CD4-positive, alpha-beta T cell treated with Interleukin-15 for 4 hours (primary cell): ENCODE measurements at places on chromosomes 7 and 10.
A peak's percentile ranks its signal among the peaks of the same experiment; 100 is the strongest.

DNA sequence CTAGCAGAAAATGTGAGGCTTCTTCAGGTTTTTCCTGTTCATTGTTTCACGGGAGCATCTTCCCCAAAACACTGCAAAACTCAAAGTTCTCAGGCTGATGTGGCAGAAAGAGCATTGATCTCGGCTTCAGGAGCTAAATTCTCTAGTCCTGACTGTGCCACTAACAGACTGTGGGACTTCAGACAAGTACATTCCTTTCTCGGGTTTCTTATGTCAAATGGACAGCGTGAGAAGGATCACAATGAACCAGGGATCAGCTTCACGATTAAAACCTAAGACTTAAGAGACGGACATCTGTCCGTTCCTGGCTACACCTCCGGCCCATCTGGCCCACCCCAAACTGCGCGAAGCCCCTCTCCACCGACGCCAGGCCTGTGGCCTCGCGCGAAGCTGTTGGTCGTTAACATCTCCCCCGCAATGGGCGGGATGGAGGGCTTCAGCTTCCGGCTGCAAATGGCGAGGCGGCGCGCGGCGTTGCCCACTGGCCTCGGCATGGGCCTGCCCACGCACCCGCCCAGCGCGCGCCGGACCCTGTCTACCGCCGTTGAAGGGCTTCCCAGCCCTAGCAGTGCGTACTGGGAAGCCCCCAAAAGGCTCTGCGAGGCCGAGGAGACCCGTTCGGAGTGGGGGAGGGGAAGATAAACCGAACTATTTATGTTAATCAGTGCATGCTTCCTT lies 549 bp upstream of the DDX50 start:
- no peak for DNase-seq

- DNase-seq = no peak
Observed at GRCh38 chr7:154836021-154836448, 166.9 kb downstream of the PAXIP1 start.

GRCh38 chr10:5945190-5945509 lies 32.2 kb downstream of the IL15RA start:
- no peak for DNase-seq

- no peak for DNase-seq
Observed at GRCh38 chr10:5503477-5503835, 4.1 kb upstream of the CALML5 start.

- DNase-seq = no peak
Observed at GRCh38 chr10:94210440-94211168, 152.1 kb downstream of the NOC3L start.

DNA sequence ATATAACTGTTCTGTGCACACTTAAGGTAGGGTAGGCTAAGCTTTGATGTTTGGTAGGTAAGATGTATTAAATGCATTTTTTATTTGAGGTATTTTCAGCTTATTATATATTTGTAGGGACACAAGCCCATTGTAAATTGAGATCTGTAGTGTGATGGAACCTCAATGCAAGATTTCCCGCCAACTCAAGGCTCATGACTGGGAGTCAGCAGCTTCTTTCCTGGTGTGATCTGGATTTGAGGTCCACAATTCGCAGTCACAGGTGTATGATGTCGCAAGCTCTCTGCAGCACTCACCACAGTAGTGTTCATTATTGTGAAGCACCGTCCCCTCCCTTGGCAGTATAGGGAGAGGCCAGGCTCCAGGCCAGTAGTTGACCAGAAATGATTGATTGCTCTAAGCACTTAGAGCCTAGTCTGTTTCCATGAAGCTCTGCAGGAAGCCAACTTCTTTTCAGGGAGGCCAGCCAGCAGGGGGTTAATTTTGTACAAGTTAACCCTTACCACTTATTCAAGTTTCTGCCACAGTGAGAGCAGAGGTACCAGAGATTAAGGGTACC lies 54.9 kb downstream of the SEM1 start:
- DNase-seq = no peak

- no peak for DNase-seq
Observed at GRCh38 chr10:43943119-43943817, 294.6 kb upstream of the ZNF32 start.

DNA sequence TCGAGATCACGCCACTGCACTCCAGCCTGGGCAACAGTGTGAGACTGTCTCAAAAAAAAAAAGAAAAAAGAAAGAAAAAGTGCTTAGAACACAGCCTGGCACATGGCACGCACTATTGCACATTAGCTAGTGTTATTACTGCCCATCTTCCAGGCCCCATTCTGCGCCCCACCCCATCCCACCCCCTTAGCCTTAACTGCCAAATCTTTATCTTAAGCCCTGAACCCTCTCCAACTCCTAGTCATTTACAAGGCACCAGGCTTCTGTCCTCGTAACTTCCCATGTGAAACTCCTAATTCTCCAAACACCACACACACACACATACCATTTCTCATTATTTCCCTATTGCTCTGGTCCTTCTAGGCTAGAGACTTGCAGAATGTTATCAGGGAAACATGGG lies 4.8 kb downstream of the FRAT2 start:
- no peak for DNase-seq

GRCh38 chr10:101282947-101283346 lies 53.7 kb upstream of the LBX1 start:
- no peak for DNase-seq

GRCh38 chr7:155291045-155291530 lies 6.6 kb upstream of the INSIG1 start:
- DNase-seq = no peak

DNA sequence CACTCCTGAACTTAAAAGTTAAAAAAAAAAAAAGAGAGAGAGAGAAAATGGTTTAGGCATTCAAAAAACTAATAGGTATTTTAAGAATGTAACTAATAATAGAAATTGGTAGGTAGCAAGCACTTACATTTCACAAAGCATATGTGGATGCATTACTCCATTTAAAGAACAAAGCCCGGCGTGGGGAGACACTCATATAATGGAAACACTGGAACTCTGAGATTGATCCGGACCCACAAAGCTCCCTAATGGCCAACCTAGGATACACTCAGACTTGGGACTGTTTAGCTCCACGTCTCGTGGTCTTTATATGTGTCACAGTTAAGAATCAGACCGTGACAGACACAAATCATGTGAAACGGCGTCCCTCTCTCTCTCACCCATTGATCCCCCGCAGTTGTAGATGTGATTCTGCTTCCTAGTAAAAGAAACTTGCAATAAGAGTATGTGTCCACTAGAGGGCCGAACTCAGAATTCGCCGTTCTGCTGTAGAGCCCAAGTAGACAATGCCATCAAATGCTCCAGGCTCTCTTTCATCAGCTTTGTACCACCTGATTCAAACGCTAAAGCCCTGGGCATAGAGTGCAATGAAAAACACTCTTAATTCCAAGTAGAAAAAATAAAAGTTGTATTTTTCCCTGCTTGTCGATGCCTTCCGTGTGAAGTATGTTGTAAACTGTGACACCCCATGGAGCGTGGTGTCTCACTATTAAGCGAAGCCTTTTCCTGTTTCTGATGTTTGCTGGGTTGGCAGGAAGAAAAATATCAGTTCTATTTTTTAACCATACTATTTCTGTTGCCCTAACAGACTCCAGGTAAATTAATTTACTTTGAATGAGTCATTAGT lies 429.0 kb upstream of the MTPN start:
- peak; percentile 32 for DNase-seq

- DNase-seq = no peak
Observed at GRCh38 chr7:127940381-127941160, 90.7 kb downstream of the LRRC4 start.

DNA sequence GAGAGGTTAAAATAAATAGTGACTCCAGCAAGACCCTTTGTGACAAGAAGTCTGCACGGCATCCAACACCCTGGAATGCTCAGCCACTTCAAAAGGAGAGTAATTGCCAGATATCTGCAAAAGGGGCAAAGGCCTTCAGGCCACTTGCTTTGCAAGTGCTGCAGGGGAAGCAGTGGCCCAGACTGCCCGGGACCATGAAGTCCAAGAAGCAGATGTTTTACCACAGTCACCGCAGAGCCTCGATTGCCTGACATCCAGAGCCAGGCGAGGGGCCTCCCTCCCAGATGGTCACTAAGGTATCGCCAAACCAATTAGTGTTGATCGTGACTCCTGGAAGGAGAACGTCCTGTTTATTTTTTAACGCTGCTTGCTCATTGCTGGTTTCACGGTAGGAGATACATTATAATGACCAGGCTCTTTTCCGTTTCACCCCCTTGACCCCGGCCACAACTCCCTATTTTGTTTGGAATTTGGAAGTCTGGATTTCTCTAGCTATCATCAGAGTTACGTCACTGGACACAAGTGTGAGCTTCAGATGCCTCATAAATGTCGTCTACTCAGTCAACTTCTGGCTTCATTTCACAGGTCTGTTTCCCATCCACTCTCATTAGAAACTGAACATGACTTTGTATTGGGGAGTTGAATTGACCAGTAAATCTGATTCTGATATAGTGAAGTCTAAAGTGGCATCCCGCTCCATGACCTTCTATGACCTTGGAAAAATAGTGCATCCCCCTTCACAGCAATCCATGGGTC lies 276.2 kb downstream of the WDR11 start:
- no peak for DNase-seq

GRCh38 chr7:46600340-46600739 lies 679.3 kb upstream of the IGFBP3 start:
- DNase-seq = no peak

DNA sequence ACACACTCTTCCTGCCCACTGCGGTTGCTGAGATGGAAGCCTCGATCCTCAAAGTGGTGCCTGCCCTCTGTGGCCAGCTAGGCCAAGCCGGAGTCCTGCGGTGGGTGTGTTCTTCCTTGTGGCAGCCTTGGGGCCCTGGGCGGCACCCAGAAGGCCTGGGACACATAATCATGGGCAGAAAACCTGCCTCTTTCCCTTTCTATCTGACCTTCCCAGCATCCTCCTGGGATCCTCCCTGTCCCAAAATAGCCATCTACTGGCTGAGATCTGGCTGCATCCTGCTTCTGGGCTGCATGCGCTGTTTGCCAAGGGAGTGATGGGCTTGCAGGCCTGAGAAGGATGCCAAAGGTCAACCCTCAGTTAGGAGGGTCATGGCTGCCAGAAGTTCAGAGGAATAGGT lies 23.9 kb downstream of the COL13A1 start:
- DNase-seq = no peak

GRCh38 chr7:43303740-43304241 lies 191.3 kb downstream of the HECW1 start:
- no peak for DNase-seq

- no peak for DNase-seq
Observed at GRCh38 chr7:148927123-148928045, 43.3 kb upstream of the EZH2 start.

GRCh38 chr7:24214670-24215069 lies 69.3 kb upstream of the NPY start:
- DNase-seq = no peak

GRCh38 chr10:124879136-124879535 lies 62.8 kb upstream of the ZRANB1 start:
- DNase-seq = no peak

DNA sequence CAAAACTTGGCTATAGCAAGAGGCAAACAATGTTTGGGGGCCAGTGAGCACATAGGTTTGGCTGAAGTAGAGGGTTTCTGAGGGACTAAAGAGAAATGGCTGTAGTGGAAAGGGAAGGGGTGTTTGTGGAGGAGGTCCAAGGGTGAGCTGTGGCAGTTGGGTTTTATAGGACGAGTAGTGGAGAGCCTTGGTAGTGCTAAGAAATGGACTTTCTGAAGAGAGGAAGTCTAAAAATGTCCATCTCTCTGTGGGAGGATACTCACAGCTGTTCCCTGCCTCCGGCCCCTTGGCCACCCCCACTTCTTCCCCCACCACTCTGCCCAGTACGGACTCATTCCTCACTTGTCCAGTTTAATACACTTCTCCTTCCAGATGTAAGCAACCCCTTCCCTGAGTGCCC lies 64.3 kb downstream of the ZNF22 start:
- no peak for DNase-seq

GRCh38 chr10:31910016-31910415 lies 18.6 kb downstream of the ARHGAP12 start:
- DNase-seq = no peak

DNA sequence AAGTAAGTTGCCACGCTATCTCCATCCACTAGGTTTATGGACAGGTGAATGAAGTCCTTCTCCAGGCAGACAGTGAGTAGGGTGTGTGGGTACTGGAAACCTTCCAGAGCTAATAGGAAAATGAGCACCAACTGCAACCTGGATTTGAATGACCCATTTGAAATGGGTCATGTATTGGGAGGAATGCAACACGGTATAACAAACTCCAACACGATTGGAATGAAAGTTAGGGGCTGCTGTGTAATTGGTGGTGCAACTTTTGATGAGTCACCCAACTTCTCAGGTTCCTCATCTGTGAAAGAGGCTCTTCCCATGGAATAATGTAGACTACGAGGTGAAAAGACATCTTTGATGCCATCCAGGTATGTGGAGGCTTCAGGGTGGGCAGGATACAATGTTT lies 241.4 kb upstream of the PODXL start:
- no peak for DNase-seq

GRCh38 chr7:51239691-51240090 lies 76.9 kb downstream of the COBL start:
- DNase-seq = no peak
